Fibroblast of skin of back (primary cell): ENCODE measurements at places on chromosomes 11 and 22.

GRCh38 chr11:84398017-84398626 lies 1112.0 kb upstream of the CCDC90B start:
- DNase-seq: peak; percentile 24

GRCh38 chr11:21564095-21564494 lies 628.8 kb upstream of the ANO5 start:
- no peak for DNase-seq

- DNase-seq: no peak
These were observed 83.4 kb downstream of the TRIM51G start for GRCh38 chr11:48900131-48900800.

DNA sequence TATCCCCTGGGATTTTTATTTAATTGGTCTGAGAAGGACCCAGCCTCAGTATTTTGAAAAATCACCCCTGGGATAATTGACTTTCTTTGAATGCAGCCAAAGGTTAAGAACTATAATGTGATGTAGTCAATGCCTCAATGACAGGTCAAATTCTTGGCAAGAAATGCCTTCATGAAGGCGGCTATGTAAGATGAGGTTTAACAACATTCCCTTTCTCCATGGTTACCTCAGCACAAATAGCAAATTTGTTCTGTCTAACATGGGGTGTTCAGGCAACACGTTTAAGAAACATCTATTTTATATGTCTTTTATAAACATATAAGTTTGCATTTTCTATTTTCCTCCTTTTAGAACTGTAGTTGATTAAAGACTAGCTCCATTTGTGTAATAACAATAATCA lies 5.3 kb downstream of the SLN start:
- DNase-seq: no peak

GRCh38 chr11:108319541-108320145 lies 96.8 kb downstream of the ATM start:
- peak; percentile 81 for DNase-seq

GRCh38 chr11:128330203-128330602 lies 257.2 kb downstream of the ETS1 start:
- DNase-seq: no peak

DNA sequence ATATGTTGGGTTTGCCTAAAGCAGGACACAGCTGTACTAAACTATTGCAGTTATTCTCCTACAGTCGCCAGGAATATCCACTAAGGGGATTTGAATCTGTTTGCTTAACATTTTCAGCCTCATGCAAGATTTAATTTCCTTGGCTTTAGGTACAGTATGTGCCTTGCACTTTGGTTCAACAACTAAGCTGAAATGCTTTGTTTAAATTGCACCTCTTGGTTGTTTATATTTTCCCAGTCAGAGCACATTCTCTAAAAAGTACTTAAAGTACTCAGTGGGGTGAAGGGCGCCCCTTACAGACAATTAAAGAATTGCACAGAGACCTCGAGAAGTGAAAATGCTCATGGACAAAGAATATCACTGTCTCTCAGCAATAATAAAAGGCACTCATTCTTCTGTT lies 107.8 kb upstream of the MTNR1B start:
- DNase-seq: no peak

DNA sequence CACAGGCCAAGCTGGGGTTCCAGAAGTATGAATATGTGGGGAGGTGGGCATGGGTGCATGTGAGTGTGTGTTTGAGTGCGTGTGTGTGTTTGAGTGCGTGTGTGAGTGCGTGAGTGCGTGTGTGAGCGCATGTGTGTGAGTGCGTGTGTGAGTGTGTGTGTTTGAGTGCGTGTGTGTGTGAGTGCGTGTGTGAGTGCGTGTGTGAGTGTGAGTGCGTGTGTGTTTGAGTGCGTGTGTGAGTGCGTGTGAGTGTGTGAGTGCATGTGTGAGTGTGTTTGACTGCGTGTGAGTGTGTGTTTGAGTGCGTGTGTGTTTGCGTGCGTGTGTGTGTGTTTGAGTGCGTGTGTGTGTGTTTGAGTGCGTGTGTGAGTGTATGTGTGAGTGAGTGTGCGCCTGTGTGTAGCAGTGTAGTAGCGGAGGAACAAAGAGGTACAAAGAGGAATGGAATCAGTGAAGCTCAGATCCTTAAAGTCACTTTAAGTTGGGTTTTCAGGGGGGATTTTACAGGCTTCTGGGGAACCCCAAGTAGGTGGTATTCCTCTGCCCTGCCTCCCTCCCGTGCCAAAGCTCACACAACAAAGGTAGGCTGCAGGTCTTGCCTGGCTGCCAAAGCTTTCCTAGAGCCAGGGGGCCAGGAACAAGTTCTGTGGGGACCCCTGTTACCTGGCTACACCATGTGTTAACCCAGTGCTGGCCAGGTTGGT lies 137.1 kb downstream of the KIRREL3 start:
- DNase-seq: no peak

DNA sequence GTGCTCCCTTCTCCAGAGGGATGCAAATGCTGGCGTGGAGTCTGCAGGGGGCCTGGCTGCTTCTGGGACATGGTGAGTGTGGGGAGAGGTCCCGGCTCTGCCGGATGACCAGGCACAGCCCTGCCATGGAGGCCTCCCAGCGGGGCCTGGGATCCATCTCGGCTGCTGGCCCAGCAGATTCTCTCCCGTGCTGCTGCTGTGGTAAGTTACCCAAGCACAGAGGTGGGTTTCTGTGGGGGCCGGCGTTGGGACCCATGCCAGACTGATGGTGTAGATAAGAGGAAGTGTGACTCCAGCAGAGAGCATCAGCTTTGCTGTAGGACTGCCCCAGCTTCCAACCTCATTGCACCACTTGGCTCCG lies 147.5 kb upstream of the B3GAT1 start:
- no peak for DNase-seq

- peak; percentile 30 for DNase-seq
These were observed 2.3 kb downstream of the IRF7 start for GRCh38 chr11:613369-613968.

DNA sequence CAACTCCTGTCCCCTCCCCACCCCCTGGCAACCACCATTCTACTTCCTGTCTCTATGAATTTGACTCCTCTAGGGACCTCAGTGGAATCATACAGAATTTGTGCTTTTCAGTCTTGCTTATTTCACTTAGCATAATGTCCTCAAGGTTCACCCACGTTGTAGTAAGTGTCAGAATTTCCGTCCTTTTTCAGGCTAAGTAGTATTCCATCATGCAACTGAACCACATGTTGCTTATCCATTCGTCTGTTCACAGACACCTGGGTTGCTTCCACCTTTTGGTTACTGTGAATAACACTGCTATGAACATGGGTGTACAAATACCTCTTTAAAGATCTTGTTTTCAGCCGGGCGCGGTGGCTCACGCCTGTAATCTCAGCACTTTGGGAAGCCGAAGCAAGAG lies 16.5 kb downstream of the CELSR1 start:
- no peak for DNase-seq

DNA sequence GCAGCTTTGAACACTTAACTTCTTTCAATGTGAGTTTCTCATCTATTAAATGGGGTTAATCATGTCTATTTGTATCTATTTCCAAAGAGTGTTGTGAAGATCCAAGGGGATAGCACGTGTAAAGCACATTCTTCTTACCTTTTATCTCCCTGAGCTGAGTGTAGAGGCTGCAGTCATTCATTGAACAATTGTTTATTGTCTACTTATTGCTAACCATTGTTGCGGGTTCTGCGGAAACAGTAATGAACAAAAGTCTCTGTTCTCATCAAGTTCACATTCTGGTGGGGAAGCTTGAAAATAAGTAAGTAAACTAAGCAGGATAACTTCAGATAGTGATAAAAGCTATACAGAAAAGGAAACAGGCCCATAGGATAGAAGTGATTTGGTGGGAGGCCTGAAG lies 27.4 kb upstream of the PLET1 start:
- no peak for DNase-seq
